ENCODE measurements at places on chromosomes 6 and 20. TPM values are rescaled to one million over a fixed set of nuclear protein-coding genes. Genes with fewer than 3 reads are reported as not detected.
A peak's percentile ranks its signal among the peaks of the same experiment; 100 is the strongest.

GRCh38 chr20:50429412-50429811 is 80.8 kb upstream of the PTPN1 start:
- no peak for DNase-seq

DNA sequence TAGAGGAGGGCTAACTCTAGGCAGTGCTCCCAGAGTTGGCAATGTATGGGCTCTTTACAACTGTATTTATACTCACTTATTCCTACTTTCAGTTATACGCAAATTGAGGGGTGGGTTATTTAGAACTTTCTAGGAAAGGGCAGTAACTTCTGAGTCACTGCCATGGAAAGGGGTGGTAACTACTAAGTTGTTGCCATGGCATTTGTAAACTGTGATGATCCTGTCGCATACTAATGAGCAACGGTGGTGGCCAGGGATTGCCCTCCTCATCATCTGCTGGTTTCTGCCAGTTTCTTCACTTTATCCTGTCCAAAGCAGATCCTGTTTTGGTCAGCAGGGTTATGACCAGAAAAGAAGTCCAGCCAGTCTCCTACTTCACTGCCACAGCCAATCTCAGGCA is 95.5 kb upstream of the PTPRT start:
- DNase-seq = no peak

GRCh38 chr6:8705435-8706020 is 270.2 kb upstream of the SLC35B3 start:
- DNase-seq = no peak

Gene MOG
- not detected for polyA plus RNA-seq

Gene GABBR1
- 96.5 TPM for polyA plus RNA-seq

Gene TREM2
- polyA plus RNA-seq = 0.30 TPM

GRCh38 chr6:135920689-135921088 is 69.2 kb downstream of the PDE7B start:
- no peak for DNase-seq

Gene SEMG1
- not detected for polyA plus RNA-seq

- DNase-seq = peak; percentile 8
These were observed 46.0 kb upstream of the UST start for GRCh38 chr6:148700741-148701311.

DNA sequence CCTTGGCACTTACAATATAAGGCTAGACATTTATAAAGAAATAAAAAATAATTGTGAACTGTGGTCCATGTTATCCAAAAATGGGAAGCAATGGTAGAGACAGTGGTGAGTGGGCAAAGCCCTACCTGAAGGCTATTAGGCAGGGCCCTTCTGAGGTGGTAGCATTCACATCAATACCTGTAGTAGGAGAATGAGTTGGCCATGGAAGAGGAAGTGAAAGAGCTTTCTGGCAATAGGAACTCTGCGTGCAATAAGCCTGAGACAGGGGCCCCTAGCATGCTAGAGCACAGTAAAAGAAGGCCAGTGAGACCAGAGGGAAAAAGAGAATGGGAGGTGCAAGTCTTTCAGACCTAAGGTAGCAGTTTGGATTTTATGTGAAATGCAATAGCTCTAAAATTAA is 754.5 kb downstream of the PTPRT start:
- DNase-seq = no peak

GRCh38 chr6:11353921-11354389 is 121.5 kb upstream of the NEDD9 start:
- DNase-seq = no peak

DNA sequence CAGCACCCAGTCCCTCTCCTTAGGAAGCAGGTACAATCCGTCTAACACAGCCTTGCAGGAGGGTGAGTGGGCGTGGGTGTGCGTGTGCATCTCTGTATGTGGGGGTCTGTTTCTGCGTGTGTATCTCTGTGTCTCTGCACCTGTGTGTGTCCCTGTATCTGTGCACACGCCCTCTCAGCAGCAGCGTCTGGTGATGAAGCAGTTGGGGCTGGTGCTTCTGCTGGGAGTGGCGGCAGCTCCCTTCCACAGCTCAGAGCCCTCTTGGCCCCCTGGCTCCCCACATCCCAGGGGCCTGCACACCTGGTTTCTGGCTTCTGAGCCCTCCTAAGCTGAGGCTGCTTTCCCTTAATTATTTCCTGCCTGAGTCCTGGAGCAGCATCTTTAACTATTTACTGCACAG is 49.5 kb upstream of the CCDC167 start:
- no peak for DNase-seq

- no peak for DNase-seq
These were observed 129.9 kb downstream of the JARID2 start for GRCh38 chr6:15375638-15376290.

GRCh38 chr6:124148236-124148957 is 344.7 kb downstream of the NKAIN2 start:
- DNase-seq = peak; percentile 35

Gene IL17F
- not detected for polyA plus RNA-seq

DNA sequence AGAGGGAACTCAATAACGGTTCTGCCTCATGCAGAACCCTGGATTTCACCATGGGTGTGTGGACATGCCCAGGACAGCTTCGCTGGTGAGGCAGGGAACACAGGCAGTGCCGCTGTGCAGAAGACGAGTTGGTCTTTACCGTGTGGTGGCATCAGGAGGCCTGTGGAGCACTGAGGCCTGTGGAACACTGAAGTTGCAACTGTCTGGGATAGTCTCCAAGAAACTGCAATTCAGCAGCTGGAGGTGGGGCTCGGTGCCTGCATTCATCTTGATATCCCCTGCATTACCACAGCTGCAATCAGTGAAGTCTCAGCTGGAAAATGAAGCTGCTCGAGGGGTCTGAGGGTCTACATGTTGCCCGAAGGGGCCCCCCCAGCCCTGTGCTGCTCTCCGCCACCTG is 202.4 kb upstream of the CDH4 start:
- DNase-seq = no peak

- DNase-seq = no peak
These were observed 273.9 kb downstream of the RFPL4B start for GRCh38 chr6:112620812-112621569.

DNA sequence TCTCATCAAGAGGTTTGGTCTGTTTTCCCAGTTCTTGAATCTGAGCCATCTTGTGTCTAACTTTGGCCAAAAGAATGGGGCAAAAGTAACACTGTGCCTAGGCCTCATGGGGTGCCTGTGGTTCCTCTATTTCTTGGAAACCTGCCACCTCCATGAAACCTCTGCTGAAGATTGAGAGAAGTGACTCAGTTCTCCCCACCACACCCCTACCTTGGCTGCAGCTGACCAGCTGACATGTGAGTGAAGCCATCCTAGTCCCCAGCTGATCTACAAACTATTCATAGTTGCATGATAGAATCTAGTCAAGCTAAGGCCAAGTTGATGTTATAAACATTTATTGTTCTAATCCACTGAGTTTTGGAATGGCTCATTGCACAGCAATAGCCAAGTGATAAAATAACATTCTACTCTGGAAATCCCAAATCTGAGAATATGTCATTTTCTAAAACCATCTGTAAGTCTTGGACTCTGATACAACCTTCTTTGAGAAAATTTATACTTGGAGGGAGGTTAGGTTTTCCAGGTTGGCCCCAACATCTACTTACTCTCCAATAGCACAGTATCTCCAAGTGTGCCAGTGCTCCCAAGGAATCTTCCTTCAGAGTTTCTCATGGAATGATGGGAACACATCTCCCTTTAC is 107.0 kb upstream of the SMLR1 start:
- DNase-seq = no peak

Gene SERINC1
- 127 TPM for polyA plus RNA-seq

DNA sequence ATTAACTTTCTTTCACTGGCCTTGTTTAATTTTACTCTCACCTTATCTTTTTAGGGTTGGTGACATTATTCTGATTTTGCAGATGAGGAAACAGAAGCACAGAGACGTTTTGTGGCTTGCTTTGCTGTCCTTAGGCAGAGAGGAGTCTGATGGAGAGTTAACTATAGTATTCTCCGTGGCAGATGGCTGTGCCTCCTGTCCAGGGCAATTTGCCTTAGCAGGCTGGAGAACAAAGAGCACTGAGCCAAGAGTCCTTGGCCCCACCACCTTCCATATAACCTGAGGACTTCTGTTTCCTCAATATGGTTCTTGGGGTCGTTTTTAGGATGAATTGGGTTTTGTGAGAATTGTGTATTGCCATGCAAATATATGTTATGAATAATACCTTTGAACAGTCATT is 71.4 kb upstream of the BACH2 start:
- no peak for DNase-seq

DNA sequence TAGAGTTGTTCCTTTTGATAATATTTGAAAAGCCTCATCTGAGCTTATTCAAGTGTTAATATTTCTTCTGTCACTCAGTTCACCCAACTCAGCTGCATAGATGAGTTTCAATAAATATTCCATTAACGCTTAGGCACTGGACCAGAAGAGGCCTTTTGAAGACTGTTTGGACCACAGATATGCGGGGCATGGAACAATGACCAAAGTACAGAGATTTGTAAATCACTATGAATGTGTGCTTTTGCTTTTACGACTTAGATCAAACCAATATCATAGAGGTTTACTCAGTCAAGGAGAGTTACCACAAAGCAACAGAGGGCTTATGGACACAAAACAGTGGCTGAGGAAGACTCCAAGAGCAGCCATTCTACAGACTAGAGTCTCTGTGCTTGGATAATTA is 99.9 kb downstream of the RTN4IP1 start:
- DNase-seq = no peak

- no peak for DNase-seq
These were observed 4.7 kb upstream of the TAAR1 start for GRCh38 chr6:132663661-132664060.

- peak; percentile 63 for DNase-seq
These were observed 11.8 kb upstream of the SNRPC start for GRCh38 chr6:34745277-34746103.

GRCh38 chr20:45011108-45011526 is 44.8 kb downstream of the STK4 start:
- peak; percentile 15 for DNase-seq

DNA sequence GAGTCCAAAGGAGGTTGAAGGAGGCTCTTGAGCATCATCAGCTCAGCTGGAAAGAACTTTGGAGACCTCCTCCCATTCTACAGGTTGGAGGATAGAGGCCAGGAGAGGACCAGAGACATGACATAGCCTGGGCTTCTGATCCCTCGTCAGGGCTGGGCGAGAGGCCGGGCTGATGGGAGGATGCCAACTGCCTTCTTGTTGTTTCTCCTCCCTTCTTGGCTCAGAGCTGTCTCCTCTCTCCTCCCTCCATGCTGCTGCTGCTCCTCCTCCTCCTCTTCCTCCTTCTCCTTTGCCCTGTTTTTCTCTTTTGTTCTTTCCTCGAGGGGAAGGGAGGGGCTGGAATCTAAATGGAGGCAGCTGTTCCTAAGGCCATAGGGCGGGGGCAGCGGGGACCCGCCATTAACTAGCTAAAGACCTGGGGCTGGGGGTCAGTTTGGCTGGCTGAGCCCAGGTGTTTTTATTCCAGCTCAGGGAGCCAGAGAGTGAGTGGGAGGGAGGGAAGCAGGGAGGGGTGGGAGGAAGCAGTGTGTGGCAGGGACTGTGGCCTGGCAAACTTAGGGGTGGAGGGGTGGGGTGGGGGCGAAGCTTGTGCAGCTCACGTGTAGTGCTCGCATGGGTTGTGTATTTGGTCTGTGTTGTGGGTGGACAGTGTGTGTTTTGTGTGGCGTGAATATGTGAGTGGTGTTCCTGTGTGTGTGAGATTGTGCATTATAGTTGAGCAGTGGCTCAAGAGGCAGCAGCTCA is 84.8 kb downstream of the CD40 start:
- DNase-seq = no peak

DNA sequence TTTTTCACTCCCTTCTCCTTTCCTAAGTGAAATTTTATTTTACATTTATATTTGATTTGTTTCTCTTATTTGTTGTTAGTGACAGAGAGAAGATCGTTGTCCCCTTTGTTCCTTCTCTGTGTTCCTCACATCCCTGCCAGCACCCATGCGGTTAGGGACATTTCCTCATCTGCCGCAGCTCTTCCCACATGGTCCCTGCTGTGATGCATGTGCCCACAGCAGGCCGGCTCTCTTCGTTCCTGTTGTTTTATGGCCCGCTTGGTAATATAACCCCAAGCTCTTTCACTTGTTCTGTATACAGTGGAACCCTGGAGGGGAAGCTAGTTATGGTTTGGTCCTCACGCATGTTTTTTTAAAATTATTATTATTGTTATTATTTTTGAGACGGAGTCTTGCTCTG is 23.6 kb downstream of the DTD1 start:
- no peak for DNase-seq

Gene STMN3
- polyA plus RNA-seq = 37.5 TPM

GRCh38 chr20:23039136-23039875 is 4.2 kb downstream of the SSTR4 start:
- no peak for DNase-seq

Gene MYB
- polyA plus RNA-seq = 3.6 TPM

DNA sequence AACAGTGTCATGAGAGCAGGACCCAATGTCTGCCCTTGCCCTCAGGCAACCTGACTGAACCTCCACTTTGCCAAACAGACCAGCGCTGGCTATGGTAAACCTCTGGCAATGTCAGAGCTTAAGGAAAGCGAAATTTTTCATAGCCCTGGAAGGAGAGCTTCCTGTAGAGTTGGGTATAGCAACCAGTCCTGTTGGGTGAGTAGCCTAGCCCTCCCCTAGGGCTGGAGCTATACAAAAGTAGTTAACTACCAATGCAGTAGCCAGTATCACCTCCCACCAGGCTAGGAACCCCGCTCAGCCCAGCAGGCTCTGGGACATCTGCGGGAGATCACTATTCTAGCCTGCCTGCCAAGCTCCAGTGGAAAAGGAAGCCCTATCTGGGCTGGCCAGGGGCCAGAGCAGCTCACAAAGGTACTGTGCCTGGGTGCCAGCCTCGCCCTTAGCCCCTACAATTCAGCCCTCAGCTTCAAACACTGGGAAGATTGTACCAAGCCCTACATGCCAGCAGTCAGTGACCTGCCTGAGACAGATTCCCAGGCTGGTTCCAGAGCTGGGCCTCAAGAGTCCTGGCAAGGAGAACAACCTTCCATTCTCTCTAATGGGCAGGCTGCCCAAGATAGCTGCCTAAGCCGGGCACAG is 7.9 kb downstream of the WFDC3 start:
- DNase-seq = no peak

- no peak for DNase-seq
These were observed 77.8 kb upstream of the XRN2 start for GRCh38 chr20:21225215-21225947.

Gene COL21A1
- polyA plus RNA-seq = 173 TPM

Gene SLC24A3
- polyA plus RNA-seq = 5.9 TPM

GRCh38 chr6:136726837-136727557 is 65.3 kb downstream of the MAP3K5 start:
- no peak for DNase-seq

GRCh38 chr6:136541395-136541794 is 8.8 kb downstream of the MAP7 start:
- no peak for DNase-seq

Gene CD40
- 17.1 TPM for polyA plus RNA-seq

Gene PLAGL1
- 124 TPM for polyA plus RNA-seq

Gene NOX3
- not detected for polyA plus RNA-seq

Gene F13A1
- polyA plus RNA-seq = 31.9 TPM

DNA sequence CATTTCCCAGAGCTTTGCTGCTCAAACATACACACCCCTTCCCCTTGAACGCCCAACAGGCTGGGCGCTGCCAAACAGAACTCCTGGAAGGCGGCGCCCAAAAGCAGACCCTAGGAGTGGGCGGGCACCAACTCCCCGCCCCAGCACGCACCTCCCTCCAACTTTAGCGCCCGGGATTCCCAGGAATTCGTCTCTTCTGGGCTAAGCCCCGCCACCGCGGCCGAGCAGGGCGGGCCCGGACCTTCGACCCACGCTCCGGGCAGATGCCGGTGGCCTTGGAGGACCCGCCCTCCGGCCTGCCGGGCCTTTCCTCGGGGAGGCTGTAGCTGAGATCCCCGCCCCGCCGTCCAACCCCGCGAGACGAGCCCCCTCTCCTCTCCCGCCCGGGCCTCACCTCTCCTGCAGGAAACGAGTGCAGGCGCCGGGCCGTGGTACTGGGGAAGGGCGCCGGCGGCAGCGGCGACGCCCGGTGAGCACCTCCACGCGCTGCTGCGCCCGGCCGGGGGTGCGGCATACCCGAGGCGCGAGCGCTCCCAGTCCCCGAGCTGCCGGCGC is 659 bp downstream of the MCUR1 start:
- peak; percentile 74 for DNase-seq
